ENCODE measurements at places on chromosomes 6 and 20. TPM values are rescaled to one million over a fixed set of nuclear protein-coding genes. Genes with fewer than 3 reads are reported as not detected.

Gene SIRPB2
- total RNA-seq, result 0.51 TPM

Gene DEFB115
- total RNA-seq, result not detected

Gene RAD21L1
- total RNA-seq, result not detected

Gene GABRR2
- total RNA-seq, result 1.2 TPM

Gene SIRPD
- not detected for total RNA-seq

Gene PGC
- total RNA-seq, result not detected

Gene MDFI
- total RNA-seq, result 23.5 TPM

Gene PSORS1C2
- total RNA-seq, result not detected

Gene GDAP1L1
- total RNA-seq, result not detected

Gene FAM209B
- total RNA-seq, result not detected

Gene LST1
- total RNA-seq, result 1.5 TPM

Gene SPATS1
- not detected for total RNA-seq

Gene TRPC4AP
- total RNA-seq, result 64.0 TPM

Gene IFT52
- total RNA-seq, result 26.2 TPM

Gene ACTR5
- total RNA-seq, result 9.6 TPM

Gene STMND1
- not detected for total RNA-seq

Gene MTFR2
- 1.9 TPM for total RNA-seq

Gene CNR1
- total RNA-seq, result 0.51 TPM

Gene NRSN1
- 0.51 TPM for total RNA-seq

Gene PRDM13
- not detected for total RNA-seq

Gene PREX1
- total RNA-seq, result 29.4 TPM

Gene C6orf163
- 2.7 TPM for total RNA-seq

Gene TREML2
- 0.10 TPM for total RNA-seq

Gene LINC00237
- not detected for total RNA-seq

Gene CLPSL2
- not detected for total RNA-seq

Gene HLA-DOB
- 1.4 TPM for total RNA-seq

Gene KPNA5
- total RNA-seq, result 19.2 TPM

Gene NOTCH4
- 10.6 TPM for total RNA-seq

Gene OLIG3
- total RNA-seq, result not detected

Gene HSF2
- total RNA-seq, result 106 TPM

Gene BPIFB1
- 158 TPM for total RNA-seq

Gene SLC44A4
- total RNA-seq, result 1.7 TPM

Gene PPP1R14C
- 42.3 TPM for total RNA-seq

Gene TAAR1
- not detected for total RNA-seq

Gene CDH22
- total RNA-seq, result 0.41 TPM

Gene KHDC1L
- not detected for total RNA-seq

Gene FHL5
- total RNA-seq, result 1.8 TPM

Gene POM121L2
- total RNA-seq, result not detected

Gene ZNF322
- total RNA-seq, result 21.6 TPM

Gene OOEP
- not detected for total RNA-seq

Gene GID8
- total RNA-seq, result 31.3 TPM

Gene SLCO4A1
- 4.1 TPM for total RNA-seq

Gene METTL24
- 3.5 TPM for total RNA-seq

Gene PHF10
- total RNA-seq, result 72.2 TPM

Gene DOK5
- total RNA-seq, result 20.1 TPM

Gene WFDC10B
- total RNA-seq, result not detected

Gene GJA1
- total RNA-seq, result 102 TPM

Gene POU3F2
- total RNA-seq, result 0.41 TPM

Gene IL17F
- total RNA-seq, result not detected

Gene HCK
- total RNA-seq, result 3.7 TPM

Gene DEFB125
- not detected for total RNA-seq

Gene HLA-DQB1
- not detected for total RNA-seq

Gene SEL1L2
- total RNA-seq, result not detected

Gene TRIM31
- total RNA-seq, result not detected

Gene RAMACL
- 3.4 TPM for total RNA-seq

All from tongue (tissue), 3 donors.